ENCODE measurements at places on chromosomes 3 and 15. TPM values are rescaled to one million over a fixed set of nuclear protein-coding genes. Genes with fewer than 3 reads are reported as not detected.

DNA sequence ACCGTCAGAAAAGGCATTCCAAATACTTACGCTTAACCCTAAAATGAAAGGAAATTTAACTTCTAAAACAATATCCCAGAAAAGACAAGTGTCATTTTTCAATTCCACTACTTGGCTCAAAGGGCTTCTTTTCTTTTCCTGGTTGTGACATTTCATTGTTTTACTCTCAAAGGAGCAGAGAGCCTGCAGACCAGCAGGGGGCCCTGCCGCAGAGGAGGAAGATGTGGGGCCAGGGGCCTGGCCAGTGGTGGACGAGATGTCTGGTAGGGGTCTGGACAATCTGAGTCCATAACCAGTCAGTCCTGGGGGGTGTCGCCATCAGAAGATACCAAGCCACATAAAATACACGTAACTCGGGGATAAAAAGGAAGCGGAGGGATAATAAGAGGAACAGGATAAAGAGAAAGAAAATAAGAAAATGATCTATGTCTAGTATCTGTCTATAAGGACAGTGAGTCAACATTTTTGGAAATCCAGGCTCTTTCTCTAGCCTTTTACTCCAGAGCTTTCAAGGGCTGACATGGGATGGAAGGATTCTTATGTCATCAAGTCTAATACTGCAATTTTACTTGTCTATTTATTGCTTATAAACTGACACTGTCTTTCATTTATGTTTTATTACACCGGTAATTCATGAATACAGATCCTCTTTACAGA, 54.2 kb upstream of the ARHGEF3 start:
- H3K27me3 ChIP-seq = no peaks in the 10 kb centered on the region
- H3K27ac ChIP-seq = no peak overlapping the region
- H3K36me3 ChIP-seq = no peaks in the 10 kb centered on the region
- DNase-seq = no peak
- no peaks in the 10 kb centered on the region for H3K4me1 ChIP-seq
- H3K4me3 ChIP-seq = no peak overlapping the region

The GPR62 gene
- total RNA-seq = under 0.01 TPM

The AP3S2 gene
- 69.5 TPM for total RNA-seq

The CNTN4 gene
- 0.51 TPM for total RNA-seq

All from fibroblast of lung (primary cell).